HFFc6 (cell line): ENCODE measurements at places on chromosomes 7 and 10. TPM values are rescaled to one million over a fixed set of nuclear protein-coding genes. Genes with fewer than 3 reads are reported as not detected.

AIFM2 gene
- 5.6 to 11.1 TPM (median 6.5 TPM) in 3 replicates for total RNA-seq

HGF gene
- total RNA-seq, result 0.60 to 4.8 TPM (median 0.74 TPM) in 3 replicates

PRLHR gene
- total RNA-seq, result not detected in 3 replicates

FGFR2 gene
- not detected in 3 replicates for total RNA-seq

ENKUR gene
- total RNA-seq, result 0.14 to 0.18 TPM (median 0.17 TPM) in 3 replicates

HABP2 gene
- not detected in 3 replicates for total RNA-seq

PKD2L1 gene
- total RNA-seq, result not detected in 3 replicates

PLXNA4 gene
- total RNA-seq, result 0.14 TPM in 1 of 3 replicates, not detected in the others

PRSS37 gene
- total RNA-seq, result not detected in 2 replicates

NPFFR1 gene
- not detected in 3 replicates for total RNA-seq

VWC2 gene
- not detected in 3 replicates for total RNA-seq
